ENCODE measurements at places on chromosomes 4 and X. TPM values are rescaled to one million over a fixed set of nuclear protein-coding genes. Genes with fewer than 3 reads are reported as not detected.

DNA sequence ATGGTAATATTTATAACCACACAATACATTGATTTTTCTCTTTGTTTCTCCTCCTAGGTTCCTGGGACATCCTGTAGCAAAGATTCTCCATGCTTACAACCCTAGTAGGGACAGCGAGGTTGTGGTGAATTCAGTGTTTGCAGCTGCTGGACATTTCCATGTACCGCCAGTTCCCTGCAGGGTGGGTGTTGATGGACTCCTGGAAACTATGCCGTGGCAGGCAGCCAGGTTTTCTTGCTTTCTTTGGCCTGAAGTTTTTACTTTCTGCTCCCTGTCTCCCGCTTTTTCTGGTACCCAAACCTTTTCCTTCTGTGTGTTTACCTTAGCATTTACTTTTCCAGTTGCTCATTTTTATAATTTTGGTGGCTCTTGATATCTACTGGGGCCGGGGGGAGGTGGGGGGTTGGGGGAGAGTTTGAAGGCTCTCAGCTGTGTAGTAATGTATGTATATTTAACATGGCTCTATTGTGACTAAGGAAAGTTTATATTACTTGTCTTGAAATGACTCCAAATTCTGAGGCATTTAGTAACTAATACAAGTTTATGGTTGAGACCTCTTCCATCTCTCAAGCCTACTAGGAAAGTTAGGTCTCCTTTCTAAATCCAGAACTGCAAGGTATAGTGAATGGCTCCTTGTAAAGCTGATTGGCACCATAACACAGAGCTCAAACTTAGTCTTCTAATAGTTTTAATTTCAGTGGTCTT lies 89.7 kb downstream of the TMEM131L start:
- no peak for DNase-seq

- peak; percentile 51 for DNase-seq
These were observed 695 bp downstream of the MTM1 start for GRCh38 chrX:150569155-150569477.

DNA sequence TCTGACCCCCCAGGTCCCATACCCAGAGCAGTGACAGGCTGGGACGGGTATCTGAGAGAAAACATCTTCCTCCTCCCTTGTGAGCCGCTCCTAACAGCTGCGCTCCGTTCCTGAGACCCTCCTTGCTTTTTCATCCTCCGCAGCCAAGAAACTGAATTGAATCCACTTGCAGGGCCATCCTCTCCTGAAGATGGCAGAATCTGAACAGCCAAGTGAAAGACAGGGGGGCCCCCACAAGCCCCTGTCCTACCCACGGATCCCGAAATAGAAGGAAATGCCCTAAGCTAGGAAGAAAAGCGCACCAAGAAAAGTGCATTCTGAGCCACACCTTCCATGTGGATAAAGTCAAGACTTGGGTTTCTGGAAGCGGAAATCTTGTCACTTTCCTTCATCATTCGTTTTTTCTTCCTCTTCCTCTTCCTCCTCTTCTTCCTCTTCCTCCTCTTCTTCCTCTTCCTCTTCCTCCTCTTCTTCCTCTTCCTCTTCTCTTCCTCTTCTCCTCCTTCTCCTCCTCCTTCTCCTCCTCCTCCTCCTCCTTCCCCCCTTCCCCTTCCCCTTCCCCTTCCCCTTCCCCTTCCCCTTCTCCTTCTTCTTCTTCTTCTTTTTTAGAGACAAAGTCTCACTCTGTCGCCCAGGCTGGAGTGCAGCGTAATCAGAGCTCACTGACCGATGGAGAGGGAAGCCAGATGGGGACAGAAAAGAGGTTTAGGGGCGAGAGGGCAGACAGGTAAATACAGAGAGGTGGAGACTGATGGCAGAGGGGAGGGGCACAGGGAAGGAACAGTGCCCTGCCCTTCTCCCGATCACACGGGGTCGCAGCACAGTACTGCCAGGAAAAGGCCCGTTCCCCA lies 86.0 kb upstream of the WWC2 start:
- no peak for DNase-seq

The DUSP21 gene
- total RNA-seq, result not detected

The CDKL5 gene
- 1.3 TPM for total RNA-seq

The CT47C1 gene
- not detected for total RNA-seq

- no peak for DNase-seq
These were observed 31.6 kb upstream of the ANXA3 start for GRCh38 chr4:78519962-78520361.

GRCh38 chr4:18938343-18939099 lies 917.0 kb upstream of the LCORL start:
- no peak for DNase-seq

The KIAA1210 gene
- not detected for total RNA-seq

DNA sequence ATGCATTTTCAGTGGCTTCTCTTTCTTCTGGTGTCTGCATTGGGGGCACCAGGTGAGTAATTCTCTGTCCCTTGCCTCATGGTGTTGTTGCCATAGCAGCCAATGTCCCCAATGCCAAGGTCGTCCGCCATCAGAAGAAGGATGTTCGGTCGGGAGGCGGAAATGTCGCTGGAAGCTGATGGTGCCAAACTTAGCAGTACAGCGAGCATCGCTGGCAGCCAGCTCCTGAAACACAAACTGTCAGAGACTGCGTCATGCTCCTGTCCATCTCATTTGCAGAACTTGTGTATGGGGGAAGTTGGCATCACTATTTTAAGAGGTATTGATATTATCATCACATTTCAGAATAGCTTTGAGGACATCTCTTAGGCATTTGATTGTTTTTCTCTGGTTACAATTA lies 29.1 kb upstream of the ARSD start:
- DNase-seq, result no peak

DNA sequence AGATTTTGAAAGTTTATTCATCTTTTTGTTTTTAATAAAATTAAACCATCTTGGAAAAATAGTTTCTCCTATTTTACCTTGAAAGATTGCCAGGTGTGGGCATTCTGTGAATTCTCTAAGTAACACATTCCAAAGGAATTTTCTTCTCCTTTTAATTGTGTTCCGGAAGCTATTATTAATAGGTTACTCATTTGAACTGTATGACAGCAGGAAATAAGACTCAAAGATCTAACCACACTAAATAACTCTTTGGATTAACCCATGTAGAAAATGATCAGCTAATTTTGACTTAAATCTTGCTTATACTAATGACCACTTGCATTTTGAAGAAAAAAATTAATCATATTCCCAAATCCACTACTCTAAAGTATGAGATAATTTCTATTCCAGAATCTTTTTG lies 17.6 kb upstream of the CCNI start:
- DNase-seq, result no peak

DNA sequence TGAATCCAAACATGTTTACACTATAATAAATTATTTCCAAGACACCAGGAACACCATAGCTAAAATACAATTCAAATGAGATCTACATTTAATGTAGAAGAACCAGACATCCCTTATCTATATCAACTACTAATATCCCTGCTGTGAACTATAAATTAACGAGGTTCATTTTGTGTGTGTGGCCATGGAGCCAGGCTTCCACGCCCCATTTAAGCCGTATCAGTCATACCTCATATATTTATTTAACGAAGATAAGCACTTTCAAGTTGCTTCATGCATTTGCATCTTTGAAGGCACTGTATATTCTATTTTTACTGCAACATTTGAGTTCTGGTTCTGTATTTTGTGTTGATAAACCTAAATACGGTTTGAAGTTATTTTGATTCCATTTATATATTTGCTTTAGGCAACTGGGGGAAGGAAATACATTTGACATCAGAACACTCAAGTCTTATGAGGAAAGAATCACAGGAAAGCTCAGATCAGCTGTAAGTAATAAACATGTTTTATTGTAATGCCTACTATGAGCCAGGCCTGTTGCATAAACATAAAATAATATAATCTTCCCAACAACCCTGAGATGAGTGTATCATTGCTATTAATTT lies 45.1 kb upstream of the WDR17 start:
- no peak for DNase-seq

GRCh38 chr4:80209340-80209701 lies 12.0 kb downstream of the PRDM8 start:
- no peak for DNase-seq

- no peak for DNase-seq
These were observed 234.0 kb downstream of the OPHN1 start for GRCh38 chrX:68199062-68199848.

The ZXDA gene
- 4.2 TPM for total RNA-seq

- no peak for DNase-seq
These were observed 1.9 kb downstream of the STOX2 start for GRCh38 chr4:183906739-183907651.

GRCh38 chr4:143514169-143514495 lies 630 bp downstream of the SMARCA5 start:
- no peak for DNase-seq

GRCh38 chr4:86452924-86453531 lies 93.2 kb upstream of the MAPK10 start:
- DNase-seq, result no peak

GRCh38 chr4:184649971-184650855 lies 675 bp downstream of the PRIMPOL start:
- no peak for DNase-seq

The GPRASP2 gene
- total RNA-seq, result 0.47 TPM

The ZDHHC15 gene
- 0.05 TPM for total RNA-seq

DNA sequence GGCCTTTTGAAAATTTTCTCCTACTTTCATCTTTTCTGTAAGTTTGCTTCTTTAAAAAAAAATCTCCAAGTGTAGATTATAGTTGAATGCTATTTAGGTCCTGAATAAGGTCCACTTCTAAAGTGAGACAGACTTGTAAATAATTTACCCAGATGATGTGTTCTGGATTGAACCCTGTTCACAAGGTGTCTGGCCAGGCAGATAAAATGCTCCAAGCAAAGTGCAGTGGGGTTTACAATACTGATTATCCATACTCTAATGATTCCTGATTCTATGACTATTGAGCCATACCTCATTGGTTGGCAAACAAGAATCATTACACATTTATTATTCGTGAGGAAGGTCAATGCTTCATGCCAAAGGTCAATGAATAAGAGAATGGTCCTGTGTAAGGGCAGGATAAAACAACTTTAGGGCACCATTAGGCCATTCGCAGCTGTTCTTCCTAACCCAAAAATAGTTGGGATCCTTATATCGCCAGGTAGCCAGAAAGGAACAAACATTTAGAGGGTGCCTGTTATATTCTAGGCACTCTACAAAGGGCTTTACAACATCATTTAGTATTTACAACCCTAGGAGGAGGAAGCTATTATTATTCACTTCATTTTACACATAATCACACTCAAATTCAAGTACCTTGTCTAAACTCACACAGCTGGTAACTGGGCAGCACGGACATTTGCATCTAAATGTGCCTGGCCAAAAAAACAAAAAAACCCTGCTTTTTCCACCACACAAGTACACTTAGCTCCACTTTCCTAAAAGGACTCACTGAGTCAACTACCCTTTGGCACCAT lies 18.6 kb upstream of the SAT1 start:
- no peak for DNase-seq

GRCh38 chrX:56803850-56804681 lies 75.0 kb downstream of the NBDY start:
- DNase-seq, result no peak

- DNase-seq, result no peak
These were observed 189.8 kb upstream of the GALNT7 start for GRCh38 chr4:172978848-172979247.

The UGT2A1 gene
- not detected for total RNA-seq

DNA sequence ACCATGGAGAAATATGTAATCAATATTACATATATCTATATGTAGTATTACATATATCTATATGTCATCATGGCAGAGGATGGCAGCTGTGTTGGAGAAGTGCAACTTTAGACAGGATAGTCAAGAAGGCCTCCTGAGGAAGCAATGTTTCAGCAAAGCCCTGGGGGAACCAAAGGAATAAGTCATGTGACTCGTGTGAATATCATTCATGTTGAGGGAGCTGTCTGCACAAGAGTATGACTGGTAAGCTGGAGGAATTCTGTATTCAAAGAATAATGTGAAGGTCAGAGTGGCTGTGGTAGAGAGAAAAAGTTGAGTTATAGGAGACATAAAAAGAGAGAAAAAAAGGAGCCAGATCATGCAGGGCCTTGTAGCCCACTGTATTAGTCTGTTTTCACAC lies 92.9 kb upstream of the EDNRA start:
- no peak for DNase-seq

DNA sequence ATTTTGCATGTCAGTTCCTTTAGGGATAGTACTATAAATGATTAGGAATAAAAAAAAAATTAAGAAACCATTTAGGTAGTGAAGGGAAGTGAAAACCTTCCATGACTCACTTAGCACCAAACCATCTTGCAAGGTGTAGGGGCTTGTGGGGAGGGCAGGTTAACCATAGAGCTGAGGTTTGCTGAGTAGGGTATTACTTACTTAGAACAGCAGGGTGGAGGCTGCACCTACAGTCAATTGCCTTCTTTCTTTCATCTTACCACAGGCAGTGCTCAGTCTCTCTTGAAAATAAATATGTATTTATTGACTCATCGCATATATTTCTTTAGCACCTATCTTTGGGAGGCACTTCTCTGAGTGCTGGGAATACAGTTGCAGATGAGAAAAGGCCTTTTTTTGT lies 104.9 kb upstream of the GIMD1 start:
- DNase-seq, result no peak

DNA sequence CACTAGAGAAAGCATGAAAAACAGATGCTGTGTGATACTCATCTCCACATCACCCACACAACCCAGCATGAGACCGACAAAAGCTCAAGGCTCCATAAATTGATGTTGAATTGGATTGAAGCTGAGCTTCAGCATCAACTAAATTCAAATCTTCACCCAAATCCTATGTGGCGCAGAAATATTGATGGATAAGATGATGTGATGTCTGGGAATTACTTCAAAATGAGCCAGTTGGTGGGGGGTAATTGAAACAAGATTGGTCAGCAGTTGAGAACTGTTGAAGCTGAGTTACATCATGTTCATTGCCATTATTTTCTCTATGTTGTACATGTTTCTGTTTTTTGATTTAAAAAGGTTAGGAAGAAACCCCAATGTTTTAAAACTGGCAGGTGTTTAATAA lies 166.5 kb upstream of the STS start:
- no peak for DNase-seq

- DNase-seq, result no peak
These were observed 21.9 kb downstream of the CXXC4 start for GRCh38 chr4:104472766-104473165.

The SSX2B gene
- total RNA-seq, result not detected

DNA sequence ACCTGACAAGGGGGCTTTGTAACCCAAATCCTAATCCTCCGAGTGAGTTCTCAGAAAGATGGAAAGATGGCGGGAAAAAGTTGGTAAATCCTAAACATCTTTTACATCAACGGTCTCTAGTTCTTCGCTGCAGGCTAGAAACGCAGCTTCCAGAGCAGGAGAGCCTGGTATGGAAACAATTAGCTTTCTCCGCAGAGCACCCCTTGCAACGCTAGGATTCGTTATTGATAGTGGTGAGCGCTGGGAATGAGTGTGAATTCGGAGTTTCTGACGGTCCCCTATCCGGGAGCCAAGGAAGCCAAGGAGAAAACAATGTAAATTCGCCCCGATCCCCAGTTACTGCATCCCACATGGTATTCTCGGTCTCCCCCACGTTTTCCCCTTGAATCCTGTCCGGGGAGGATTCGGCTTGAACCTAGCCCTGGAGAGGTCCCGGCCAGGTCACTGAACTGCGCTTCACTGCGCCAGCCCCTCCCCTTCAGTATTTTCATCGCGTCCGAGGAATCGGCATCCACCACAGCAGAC lies 4.7 kb upstream of the NEUROG2 start:
- DNase-seq, result no peak
